ENCODE measurements at places on chromosomes 2 and 18. TPM values are rescaled to one million over a fixed set of nuclear protein-coding genes. Genes with fewer than 3 reads are reported as not detected.

Gene BOLL
- 0.08 TPM for polyA plus RNA-seq

Gene VIL1
- 0.04 TPM for polyA plus RNA-seq

DNA sequence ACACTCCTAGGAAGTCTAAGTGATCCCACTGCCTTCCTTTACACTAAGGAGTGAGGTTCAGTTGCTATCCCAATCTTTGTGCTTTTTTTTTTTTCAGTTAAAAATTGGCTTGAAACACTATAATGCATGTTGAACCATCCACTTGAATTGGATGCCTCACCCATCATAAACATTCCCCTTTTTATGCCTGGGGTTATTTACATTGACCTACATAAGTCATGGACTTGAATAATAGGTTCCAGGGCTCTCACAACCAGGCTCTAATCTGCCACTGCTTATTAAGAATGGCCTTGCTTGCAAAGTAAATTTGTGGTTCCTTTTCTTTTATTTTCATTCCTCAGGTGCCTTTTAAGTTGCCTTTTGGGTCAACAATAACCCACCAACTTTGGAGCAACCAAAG is 236.1 kb upstream of the MEIS1 start:
- DNase-seq = no peak

Gene HADHB
- 526 TPM for polyA plus RNA-seq

GRCh38 chr18:4405965-4406364 is 49.1 kb downstream of the DLGAP1 start:
- DNase-seq = no peak

DNA sequence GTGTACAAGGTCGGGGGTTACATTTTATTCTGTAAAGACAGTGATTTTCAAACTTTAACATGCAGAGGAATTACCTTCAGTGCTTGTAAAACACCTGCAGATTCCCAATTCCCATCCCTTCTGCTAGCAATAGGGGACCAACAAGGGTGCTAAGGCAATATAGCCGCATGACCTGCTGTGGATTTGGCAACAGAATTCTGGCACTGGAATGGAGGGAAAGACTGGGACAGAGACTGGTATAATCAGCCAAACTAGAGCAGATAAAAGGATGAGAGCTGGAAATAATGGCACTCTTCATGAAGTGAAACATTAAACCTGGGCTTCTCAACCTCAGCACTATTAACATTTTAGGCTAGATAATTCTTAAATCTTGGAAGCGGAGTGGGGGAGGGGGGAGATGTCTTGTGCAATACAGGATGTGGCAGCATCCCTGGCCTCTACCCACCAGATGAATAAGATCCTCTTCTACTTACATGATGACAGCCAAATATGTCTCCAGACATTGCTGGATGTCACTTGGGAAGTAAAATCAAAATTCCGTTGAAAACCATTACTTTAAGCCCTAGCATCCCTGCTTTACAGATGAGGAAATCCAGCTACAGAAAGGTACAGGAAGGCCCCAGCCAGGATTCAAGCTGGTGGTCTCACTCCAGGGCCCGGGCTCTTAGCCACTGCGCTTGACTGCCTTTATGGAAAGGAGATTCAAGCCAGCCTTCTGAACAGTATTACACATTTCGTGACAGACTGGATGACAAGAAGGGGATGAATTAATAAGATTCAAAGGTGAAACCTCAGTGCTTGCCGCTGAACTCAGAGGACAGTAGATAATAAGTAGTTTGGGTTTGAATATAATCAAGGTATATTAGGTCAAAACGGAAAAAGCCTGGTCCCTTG is 1.7 kb downstream of the EVA1A start:
- no peak for DNase-seq

Gene CNTNAP5
- polyA plus RNA-seq = not detected

Gene IL36G
- not detected for polyA plus RNA-seq

Gene PSMA8
- polyA plus RNA-seq = not detected

- no peak for DNase-seq
Observed at GRCh38 chr2:95049961-95050360, 24.5 kb downstream of the MAL start.

- DNase-seq = no peak
Observed at GRCh38 chr18:78603102-78603983, 376.3 kb upstream of the SALL3 start.

Gene SFTPB
- not detected for polyA plus RNA-seq

DNA sequence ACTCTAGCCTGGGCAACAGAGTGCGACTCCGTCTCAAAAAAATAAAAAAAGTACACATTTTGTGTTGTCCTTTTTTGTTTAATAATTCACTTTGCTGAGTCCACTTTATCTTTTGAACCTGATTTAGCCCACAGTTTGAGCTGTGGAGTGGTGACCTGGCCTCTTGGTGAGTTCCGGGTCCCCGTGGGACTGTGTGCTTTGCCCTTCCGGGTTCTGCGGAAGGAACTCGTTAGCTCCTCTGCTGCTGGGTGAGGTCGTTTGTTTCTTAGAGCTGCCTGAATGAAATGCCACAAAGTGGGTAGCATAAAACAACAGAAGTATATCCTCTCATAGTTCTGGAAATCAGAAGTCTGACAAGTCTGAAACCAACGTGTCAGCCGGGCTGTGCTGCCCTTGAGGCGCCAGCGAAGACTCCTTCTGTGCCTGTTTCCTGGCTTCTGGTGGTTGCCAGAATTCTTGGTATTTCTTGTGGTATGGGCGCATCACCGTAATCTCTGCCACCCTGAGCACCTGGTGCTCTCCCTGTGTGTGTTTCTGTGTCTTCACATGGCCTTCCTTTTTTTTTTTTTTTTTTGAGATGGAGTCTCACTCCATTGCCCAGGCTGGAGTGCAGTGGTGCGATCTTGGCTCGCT is 3.5 kb downstream of the EFHD1 start:
- DNase-seq = no peak

DNA sequence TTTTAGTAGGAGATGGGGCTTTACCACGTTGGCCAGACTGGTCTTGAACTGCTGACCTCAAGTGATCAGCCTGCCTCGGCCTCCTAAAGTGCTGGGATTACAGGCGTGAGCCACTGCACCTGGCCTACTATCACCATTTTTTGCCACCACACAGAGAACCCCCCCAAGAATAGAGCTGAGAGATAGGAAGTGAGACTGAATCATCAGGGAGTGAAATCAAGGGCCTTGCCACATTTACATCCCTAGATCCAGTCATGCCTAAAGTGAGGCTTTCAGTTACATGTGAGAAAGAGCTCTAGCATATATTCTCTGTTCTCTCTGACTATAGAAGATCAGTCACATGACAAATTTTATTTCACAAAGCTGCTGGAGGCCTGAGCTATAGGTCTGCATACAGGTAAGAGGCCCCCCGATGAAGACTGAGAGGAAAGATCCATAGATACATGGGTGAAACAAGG is 28.0 kb upstream of the KCMF1 start:
- DNase-seq = no peak

Gene AGFG1
- 63.6 TPM for polyA plus RNA-seq

DNA sequence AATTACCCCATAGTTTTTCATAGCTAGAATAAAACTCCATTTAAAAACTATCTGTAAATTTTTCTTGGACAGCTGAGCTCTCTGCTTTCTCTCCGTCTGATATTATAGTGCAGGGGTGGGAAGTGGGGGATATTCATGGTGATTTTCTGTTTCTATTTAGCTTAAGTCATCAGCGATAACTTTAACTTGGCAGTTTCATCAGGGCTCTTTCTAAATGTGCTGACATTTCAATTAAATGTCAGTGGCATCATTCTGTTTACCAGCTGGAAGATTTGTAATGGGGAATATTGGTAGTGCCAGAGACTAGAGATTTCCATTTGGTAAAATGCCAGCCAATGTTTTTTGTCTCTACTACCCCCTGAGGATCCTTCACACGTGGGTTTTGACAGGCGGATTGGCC is 53.5 kb upstream of the CAPN13 start:
- no peak for DNase-seq

Gene C2orf80
- polyA plus RNA-seq = not detected
